Activated naive CD4-positive, alpha-beta T cell (primary cell): ENCODE measurements at places on chromosomes 3 and 15.

DNA sequence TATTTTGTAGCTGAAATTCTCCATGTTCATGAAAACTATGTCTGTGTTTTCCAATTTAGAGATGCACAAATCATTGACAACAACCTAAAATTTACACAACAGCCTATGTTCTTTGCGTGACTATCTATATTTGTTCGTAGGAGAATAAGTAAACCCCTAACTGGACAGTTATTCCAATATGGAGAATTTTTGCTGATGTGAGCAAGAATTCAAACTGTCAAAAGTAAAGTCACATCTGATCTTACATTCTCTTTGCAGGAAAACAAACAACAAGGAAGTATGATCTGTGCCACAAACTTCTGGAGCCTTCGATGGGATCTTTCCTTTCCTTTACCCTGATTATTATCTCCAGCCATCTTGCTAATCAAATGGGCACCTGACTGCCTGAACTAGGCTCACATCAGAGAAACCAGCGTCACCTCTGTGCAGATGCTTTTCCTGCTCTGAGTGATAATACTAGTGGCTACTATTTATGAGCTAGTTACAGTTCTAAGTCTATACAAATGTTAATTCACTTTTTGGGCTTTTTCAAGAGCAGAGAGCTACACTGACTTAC is 18.3 kb upstream of the KCNMB3 start:
- DNase-seq = no peak

- DNase-seq = no peak
These were observed 875.4 kb downstream of the ROBO2 start for GRCh38 chr3:77915336-77915735.

DNA sequence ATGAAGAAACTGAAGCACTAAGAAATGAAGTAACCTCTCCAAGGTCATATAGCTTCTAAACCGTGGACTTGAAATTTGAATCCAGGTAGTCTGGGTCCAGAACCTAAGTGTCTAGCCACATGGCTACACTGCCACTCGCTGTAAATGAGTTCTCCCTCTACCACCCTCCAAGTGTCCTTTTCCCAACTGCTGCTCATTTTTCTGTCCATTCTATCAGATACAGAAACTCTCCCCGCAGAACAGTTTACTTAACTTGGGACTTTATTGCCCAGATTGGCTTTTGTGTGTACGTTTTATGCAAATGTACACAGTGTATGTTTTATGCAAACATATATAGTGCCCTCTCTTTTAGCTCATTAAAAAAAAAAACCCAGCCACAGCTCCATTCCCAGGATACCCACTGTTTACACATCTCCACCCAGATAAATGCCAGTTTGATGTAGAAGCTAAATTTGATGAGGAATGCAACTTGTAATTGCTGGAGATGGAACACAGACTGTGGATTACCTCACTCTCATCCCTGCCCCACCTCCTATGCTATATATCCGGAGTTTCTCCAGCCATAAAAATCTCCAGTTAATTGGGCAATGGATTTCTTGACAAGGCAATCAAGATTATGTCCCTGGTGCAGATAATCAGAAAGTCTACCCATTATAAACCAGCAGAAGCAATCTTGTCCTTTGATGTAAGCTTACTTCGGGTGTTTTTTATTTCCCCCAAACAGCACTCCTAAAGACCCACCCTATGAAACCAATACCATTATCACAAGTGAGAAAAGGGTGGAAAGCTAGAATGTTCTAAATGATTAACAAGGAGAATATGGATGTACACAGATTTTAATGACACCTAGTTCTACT is 42.0 kb downstream of the THBS1 start:
- DNase-seq = no peak

DNA sequence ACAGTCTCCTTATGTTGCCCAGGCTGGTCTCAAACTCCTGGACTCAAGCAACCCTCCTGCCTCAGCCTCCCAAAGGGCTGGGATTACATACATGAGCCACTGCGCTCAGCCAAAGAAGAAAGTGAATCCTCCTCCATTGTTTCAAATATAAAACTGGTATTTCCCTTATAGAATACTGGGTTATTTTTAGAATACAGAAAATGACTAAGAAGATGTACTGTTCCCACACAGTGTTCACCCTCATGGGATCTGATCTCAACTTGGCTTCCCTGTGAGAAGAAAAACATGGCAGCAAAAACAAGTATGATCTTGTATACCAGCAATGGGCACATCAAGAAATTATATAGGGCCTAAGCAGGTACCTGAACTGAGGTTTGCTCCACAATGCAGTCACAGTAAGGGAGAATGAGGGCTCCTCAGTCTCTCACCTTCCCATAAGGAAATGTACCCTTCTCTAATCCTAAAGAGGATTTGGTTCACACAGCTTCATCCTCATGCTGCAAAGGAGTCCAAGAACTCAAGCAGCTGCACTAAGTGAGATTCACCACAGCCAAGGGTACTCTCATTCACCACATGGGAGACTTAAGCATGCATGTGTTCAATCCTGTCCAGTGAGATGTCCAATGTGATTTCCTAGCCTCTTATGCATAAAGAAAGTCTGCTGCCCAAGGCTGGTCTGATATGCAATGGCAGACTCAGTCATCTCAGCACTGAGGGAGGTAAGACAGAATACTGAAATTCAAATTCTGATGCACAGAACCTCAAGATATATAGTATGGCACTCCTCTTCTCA is 25.8 kb downstream of the USP4 start:
- no peak for DNase-seq

GRCh38 chr3:43995547-43996378 is 245.9 kb upstream of the TOPAZ1 start:
- no peak for DNase-seq

- no peak for DNase-seq
These were observed 69.8 kb downstream of the GHSR start for GRCh38 chr3:172378439-172378838.

DNA sequence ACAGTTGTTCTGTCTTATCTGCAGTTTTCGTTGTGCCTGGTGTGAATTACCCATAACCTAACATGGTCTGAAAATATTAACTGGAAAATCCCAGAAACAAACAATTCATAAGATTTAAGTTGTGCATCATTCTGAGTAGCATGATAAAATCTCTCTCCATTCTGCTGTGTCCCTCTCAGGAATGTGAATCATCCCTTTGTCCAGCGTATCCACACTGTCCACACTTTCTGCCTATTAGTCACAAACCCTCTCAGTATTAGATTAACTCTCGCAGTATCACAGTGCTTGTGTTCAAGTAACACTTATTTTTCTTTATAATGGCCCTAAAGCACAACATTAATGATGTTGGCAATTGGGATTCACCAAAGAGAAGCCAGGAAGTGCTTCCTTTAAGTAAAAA is 203.2 kb downstream of the CGGBP1 start:
- DNase-seq = no peak

- no peak for DNase-seq
These were observed 17.5 kb upstream of the RAD18 start for GRCh38 chr3:8980756-8981257.

DNA sequence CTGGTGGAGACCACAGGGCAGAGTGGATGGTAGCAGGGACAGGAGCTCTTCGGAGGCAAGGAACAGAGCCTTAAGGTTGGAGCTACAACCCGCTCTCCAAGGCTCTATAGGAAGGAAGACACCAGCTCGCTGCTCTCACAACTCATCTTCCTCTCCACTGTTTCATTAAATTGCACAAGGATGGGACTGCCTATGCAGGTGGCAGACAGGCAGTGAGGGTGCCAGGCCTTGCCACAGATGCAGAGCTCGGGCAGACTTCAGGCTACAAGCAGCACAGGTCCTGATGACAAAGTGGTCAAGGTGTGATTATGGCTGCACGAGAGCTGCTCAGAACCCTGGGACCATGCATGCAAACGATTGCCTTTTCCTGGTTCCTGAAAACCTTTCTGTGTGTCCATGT is 144.6 kb downstream of the FOXP1 start:
- no peak for DNase-seq

DNA sequence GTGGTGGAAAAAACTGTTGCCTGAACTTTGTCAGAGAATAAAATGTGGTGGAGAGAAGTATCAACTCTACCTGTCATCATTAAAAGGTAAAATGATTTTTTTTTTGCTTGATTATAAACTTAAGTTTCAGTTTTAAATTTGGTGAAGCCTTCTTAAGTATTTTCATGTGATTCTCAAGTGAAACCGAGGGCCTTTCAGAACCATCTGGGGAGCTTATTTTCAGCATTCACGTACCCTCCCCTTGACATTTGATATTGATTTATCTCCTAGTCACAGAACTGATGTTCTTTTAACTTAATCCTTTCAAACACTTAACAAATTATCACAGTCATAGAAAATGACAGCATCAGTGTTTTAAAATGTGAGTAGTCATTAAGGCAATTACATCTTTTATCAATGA is 38.5 kb downstream of the HPS3 start:
- no peak for DNase-seq

DNA sequence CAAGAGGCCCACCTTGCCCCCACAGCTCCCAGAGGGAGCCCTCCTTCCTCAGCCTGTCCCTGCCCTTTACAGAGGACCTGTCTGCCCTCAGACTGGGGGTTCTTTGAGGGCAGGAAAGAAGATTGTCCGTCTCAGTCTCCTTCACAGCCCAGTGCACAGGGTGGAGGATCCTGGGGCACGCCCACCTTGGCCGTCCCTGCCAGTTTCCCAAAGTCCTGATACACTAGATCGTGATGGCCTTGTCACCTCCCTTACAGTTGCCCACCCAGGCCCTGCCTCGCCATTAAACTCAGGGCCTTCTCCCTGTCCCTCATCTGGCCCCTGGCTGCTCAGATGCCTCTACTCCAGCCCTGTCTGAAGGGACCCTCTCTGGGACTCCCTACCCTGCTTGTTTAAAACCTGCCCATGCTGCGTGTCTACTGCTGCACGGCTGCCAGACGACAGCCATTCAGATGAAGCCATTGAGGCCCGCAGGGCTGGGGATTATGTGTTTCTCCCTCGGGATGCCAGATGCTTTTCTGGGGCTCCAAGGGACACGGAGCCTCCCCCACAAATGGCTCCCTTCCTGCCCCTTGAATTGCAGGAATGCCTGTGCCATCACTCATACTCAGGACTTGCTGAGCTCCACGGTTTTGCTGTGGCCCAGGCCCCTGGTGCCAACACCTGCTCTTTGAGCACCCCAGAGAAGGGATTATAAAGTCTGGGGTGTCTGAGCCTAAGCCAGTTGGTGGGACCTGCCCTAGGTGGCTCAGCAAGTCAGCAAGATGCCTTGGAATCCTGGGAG is 27.8 kb downstream of the ACSBG1 start:
- DNase-seq = no peak

- DNase-seq = no peak
These were observed 40.4 kb upstream of the SKOR1 start for GRCh38 chr15:67784856-67785430.

DNA sequence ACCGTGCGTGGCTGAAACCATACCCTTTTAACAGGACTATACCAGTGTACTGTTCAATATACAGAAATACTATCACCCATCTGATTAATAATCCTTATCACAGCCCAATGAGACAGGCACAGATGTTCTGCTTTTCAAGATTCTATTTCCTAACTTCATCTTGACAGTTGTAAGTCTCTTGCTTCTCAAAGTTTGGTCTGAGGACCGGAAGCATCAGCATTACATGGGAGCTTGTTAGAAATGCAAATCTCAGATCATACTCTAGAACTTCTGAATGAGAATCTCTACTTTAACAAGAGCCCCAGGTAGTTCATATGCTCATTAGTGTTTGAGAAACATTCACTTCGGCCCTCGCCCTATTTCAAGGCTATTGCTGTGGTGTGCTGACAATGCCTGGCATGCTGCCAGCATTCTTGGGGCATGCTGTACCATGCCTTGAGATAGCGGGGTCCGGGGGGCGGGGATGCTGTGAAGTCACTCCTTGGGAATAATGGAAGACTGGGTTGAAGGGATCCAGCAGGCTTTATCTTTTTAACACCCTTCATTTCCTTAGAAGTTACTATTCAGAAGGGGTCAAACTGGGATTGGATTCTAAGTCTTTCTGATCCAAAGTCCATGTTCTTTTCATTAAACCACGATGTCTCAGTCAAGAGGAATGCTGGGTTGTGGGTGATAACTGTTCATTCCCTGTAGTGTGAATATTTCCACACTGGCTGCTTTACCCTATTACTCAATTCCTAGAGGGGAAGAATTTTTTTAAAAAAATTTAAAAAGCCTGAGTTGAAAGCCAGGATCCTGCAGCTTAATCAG is 194.7 kb downstream of the LPP start:
- no peak for DNase-seq

DNA sequence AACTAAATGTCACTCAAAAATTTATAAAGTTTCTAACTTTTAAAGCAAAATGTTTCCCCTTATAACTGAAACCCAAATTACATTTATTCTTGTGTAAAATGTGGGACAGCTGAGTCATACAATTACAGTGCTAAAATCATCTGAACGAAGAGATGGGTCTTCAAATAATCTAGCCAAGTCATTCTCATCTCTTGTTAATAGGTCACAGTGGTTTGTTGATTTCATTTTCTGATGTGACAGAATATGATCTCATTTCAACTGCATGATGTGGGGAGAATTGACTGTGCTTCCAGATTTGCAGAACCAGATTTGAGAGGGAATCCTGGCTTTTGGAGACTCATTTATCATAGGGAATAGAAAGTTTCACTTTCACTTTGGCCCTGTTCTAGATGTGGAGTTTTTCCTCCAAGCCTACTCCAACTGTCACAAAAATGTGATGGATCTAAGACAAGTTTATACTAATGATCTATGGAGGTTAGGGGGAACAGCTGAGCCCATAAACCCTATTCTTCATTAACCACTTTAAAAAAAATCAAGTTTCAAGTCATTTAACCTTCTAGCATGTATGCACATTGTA is 685.0 kb downstream of the PDCD6IP start:
- no peak for DNase-seq

- DNase-seq = no peak
These were observed 127.0 kb downstream of the CHSY1 start for GRCh38 chr15:101124731-101125451.

- DNase-seq = no peak
These were observed 2.1 kb downstream of the CD47 start for GRCh38 chr3:108088697-108089096.
